Mesendoderm (in vitro differentiated cells): ENCODE measurements at places on chromosomes 5 and 9.
A peak's percentile ranks its signal among the peaks of the same experiment; 100 is the strongest.

DNA sequence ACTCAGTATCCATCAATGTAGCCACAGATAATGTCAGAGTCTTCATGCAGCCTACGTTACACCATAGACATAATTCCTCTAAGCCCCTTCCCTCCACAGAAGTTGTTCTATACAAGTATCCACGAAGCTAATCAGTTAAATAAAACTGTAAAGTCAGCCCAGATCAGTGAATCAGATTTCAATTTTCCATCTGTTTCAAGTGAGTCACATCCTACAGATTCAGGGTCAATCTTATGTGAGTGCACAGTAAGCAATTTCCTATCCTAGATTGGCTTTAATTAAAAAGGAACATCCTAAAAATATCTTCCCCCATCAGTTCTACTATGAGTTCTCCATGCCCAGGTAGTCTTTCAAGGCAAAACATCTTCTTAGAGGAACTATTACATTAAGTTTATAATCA is 402.5 kb downstream of the EFNA5 start:
- no peak for DNase-seq

- DNase-seq: peak; percentile 32
These were observed 33.8 kb upstream of the TXNDC8 start for GRCh38 chr9:110371411-110372007.

GRCh38 chr5:109250080-109250479 is 159.7 kb downstream of the PJA2 start:
- no peak for DNase-seq

DNA sequence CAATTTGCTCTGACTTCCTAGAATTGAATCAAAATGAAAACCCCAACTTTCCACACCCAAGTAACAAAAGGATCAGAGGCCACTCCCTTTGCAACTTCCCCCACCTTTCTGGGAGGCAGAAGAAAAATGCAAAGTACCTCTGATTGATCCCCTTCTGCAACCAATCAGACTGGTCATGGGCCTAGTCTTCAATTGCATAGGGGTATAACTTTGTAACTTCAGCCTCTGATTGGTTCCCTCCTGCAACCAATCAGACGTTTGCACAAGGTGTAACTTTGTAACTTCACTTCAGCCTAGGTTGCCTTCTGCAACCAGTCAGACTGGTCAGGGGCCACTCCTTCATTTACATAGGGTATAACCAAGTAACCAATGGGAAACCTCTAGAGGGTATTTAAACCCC is 38.3 kb upstream of the CNOT6 start:
- no peak for DNase-seq

GRCh38 chr5:57317341-57317740 is 143.5 kb downstream of the GPBP1 start:
- DNase-seq: no peak

GRCh38 chr9:93306081-93306480 is 122.1 kb downstream of the WNK2 start:
- no peak for DNase-seq

DNA sequence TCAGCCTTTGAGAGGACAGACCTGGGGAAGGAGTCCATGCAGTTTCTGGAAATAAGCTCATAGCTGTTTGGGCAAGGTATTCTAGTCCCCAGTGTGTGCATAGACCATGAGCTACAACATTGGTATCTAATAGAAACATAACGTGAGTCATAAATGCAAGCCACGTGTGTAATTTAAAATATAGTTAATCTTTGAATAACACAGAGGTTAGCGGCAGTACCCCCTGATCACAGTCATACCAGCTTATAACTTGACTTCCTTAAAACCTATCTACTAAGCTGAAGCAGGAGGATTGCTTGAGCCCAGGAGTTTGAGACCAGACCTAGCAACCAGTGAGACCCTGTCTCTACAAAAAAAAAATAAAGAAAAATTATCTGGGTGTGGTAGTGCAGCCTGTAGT is 46.4 kb upstream of the CPEB4 start:
- DNase-seq: no peak

DNA sequence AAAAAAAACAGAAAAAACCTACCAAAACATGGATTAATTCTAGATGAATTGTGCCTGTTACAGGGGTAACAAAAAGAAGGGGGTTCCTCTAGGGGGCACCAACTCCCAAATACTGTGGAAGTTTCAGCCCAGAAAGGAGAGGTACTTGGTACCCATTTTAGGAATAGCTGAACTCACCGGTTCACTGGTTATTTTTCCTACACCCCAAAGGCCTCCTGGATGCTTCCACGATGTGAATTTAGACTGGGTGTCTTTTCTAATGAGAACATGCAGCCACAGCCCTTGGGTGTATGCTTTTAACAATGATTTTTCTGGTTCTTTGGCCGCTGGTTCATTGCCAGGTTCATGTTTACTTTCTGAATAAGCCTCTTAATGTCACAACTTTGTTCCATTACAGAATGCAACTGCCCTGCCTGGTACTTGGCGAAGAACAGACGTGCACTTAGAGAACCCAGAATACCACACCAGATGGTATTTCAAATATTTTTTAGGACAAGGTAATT is 46.7 kb downstream of the GARNL3 start:
- peak; percentile 14 for DNase-seq
